HL-60 (cell line): ENCODE measurements at places on chromosomes 2 and 18.

- no peak for DNase-seq
Observed at GRCh38 chr18:46416706-46417638, 240.0 kb downstream of the LOXHD1 start.

GRCh38 chr18:7590826-7591560 lies 23.9 kb downstream of the PTPRM start:
- no peak for DNase-seq

GRCh38 chr2:165239856-165240515 lies 772 bp downstream of the SCN2A start:
- no peak for DNase-seq

DNA sequence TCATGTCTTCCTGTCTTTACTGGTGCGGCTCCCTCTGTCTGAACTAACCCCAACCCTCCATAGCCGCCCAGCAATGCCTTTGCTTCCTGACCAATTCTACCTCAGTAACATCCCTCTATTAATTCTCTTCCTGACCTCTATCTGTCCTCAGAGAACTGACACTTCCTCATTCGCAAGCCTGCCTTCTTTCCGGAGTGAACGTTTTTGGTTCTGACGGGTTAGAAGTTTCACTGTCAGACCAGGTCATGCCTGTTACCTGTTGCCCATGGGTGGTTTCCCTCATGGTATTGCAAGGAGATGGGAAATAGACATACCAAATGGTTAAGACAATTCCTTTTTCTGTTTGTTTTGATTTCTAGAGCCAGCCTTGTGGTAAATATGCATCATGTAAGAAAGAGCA lies 453.4 kb upstream of the SLC14A2 start:
- peak; percentile 14 for DNase-seq

- no peak for DNase-seq
Observed at GRCh38 chr2:122707224-122707824, 951.9 kb downstream of the TSN start.
